Activated CD4-positive, alpha-beta T cell treated with anti-CD3 and anti-CD28 coated beads for 24 hours (primary cell): ENCODE measurements at places on chromosomes 12 and 14.

GRCh38 chr12:79676579-79676978, 14.2 kb downstream of the PAWR start:
- DNase-seq = no peak

GRCh38 chr14:102931580-102932285, 9.3 kb downstream of the AMN start:
- no peak for DNase-seq

DNA sequence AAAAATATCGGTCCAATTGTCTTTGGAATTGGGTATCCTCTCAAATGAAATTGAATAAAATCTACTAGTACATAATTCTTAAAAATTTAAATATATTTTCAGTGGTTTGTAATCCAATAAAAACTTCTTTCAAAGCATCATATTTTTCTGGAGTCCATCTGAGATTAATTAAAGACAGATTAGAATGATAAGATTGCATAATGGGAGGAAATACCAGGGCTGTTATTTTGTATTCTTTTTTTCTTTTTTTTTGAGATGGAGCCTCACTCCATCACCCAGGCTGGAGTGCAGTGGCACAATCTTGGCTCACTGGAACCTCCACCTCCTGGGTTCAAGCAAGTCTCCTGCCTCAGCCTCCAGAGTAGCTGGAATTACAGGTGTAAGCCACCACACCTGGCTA, 103.8 kb downstream of the TMTC3 start:
- no peak for DNase-seq

DNA sequence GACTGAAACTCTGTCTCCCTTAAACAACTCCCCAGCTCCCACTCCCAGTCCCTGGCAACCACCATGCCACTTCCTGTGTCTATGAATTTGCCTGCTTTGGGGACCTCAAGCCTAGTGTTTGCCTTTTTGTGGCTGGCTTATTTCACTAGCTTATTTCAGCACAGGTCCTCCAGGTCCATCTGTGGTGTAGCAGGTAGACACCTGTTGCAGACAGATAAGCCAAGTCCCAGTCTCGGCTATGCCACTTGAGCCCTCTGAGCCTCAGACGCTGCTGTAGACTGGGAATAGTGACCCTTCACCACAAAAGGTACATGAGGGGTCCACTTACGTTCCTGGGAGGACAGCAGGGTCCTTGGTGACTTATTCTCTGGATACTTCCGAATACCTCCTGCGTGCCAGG, 24.4 kb upstream of the KLC1 start:
- no peak for DNase-seq

DNA sequence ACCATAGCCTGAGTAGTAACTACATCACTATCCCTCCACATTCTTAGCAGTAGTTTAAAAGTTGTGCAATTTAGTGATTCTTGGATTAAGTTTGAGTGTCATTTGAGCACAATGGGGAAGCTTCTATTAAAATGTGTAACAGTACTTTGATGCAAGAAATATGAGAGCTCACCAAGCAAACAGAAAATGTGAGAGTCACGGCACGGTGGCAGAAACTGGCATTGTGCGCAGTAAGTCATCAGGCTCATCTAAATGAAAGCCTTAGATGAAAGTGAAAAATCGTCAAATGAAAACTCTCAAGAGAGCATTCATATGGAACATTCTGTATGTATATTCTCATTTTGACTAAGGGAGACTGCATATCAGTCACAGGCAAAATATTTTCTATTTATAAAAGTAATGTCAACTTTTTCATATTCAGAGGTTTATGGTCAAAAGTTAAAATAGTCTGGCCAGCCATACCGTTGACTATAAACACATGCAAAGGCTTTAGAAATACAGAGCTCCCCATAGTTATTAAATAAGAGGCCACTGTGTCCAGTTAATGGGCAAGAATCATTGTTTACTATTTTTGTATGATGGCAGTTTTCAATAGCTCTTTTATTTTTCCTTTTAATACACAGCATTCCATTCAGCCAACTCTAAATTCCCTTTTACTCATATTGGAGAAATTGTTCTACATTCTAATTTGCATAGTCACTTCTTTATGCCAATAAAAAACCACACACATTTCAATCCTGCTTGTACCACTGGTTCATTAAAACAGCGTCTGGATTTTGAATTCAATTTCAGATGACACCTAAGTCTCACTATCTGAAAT, 167.9 kb downstream of the PRKD1 start:
- no peak for DNase-seq

DNA sequence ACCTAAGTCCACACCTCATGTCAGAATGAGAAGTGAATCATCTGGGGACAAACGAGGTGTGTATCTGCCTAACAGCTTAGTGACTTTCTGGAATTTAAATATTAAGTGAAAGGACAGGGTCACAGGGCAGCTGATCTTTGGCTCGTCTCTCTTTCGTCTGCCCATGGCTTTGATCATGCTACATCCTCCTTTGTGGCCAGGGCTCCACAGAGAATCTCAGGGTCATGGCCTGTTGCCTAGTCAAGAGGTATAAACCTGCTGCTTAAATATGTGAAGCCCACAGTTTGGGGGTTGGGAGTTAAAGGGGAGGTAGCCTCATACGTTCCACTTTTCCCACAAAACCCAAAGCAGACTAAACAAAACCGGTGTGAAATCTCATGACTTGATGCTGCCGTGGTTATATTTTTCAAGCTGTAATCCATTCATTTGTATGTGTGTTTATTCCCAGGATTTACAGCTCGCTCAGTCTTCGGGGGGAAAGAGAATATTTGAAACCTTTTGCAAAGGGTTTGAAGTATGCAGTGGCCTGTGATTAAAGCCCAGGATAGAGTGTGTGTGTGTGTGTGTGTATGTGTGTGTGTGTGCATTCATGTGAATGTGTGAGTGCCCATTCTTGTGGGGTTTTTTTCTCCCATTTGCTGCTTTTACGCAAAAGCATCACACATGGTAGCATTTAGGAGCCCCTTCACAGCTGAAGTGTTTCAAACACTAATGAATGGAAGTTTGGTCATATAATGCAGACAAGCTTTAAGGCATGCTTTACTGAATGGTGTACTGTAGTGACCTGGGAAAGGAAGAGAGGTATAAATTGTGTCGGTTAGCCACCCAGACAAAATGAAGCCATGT, 137.1 kb downstream of the HMGA2 start:
- no peak for DNase-seq

DNA sequence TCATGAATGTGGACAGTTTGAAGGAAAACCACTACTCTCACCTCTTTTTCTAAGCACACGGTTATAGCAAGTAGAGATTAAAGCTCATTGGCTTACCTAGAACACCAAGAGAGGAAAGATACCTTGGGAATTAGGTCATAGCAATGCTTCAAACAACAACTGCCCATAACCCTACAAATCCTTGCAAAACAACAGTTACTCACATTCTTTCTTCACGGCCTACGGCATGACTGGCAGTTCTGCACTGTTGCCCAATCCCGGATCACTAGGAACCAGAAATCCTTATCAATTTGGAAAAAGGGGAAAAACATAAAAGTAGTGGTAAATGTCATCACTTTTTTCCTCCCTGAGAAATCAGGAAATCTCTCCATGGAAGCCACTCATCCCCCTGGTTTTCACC, 9.6 kb upstream of the ISM2 start:
- DNase-seq = no peak

- no peak for DNase-seq
Observed at GRCh38 chr12:1632702-1633101, 3.7 kb downstream of the WNT5B start.

DNA sequence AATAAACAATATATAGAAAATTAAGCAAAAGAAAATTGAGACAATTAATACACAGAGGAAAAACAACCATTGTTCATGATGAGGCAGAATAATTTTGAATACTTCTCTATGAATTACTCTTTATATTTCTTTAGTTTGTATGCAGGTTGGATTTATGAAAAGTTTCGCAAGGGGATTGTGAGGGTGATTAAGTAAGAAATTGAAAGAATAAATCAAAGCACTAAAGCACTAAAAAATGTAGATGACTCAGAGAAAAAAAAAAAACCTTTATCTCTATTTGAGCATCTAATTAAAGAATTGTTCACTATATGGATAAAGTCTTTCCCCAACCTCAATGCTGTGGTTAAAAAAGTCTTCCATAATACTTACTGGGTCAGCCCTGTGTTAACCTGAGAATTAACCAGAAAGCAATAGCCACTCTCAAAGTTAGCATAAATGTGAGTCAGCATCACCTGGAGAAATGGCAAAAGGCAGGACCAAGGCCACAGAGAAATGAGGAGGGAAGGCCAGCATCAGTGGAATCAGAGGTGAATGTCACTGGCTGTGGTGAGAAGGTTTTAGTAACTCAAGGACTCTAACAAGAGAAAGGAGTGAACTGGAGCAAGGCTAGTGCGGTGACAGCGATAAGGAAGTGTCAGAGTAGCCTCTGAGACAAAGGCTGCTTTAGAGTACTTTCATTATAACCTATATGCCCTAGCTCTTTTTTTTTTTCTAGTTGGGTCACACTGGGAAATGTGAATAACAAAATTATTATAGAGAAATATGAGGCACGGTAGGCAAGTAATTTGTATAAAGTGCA, 310.4 kb downstream of the KCNC2 start:
- no peak for DNase-seq

DNA sequence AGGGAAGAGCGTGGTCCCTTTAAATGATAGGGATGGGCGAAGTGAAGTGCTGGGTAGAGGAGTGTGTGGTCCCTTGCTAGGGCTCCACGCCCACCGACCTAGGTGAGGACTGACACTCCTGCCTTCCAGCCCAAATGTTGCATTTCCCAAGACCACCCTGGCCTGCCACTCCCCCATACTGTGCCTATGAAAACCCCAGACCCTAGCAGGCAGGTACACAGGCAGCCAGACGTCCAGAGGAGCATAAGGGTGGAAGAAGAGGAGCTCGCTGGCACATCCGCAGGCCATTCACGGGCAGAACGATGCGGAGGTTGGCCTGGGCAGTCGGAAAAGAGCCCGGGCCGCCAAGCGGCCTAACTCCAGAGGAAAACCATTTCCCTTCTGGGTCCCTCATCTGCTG, 817 bp upstream of the IPO8 start:
- no peak for DNase-seq

DNA sequence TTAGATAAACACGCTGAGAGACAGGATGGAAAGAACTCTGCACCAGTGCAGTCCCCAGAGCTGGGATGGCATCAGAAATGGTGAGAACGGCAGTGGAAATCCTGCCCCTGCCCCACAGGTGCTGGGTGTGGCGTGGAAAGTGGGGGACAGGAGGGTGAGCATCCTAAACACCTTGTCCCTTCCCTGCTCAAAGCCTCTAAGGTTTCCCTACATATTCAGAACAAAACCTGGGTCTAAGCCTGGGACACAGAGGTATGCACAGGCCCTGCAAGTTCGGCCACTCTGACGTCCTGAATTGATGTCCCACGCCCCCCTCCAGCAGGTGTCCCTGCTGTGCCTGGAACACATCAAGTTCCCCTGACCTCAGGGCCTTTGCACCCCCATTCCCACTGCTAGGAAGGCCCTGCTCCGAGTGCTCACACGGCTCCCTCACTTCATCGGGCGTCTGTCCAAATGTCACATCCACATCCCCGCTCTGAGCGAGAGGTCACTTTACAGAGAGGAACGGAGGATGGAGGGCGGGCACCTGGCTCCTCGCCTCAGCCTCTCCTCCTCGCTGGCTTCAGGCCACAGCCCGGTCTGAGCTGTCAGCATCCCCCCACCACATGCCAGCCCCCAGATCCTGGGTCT, 38.5 kb upstream of the SFSWAP start:
- DNase-seq = no peak

DNA sequence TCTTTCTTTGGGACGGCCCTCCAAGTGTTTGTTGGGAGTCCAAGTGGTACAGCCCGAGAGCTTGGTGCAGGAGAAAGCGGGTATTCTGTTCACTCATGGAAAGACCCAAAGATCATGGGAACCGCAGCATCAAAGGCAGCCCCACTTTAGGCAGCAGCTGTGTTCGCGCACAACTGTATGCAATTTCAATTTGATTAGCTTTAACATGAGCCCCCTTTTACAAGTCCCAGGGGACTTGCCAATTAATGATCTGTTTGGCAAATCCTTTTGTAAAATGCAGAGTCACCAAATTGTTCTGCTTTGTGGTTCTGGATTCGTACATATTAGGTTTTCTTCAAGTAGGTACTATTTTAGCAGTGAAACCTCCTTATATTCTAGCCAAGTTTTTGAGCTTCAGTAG, 217.7 kb downstream of the AACS start:
- no peak for DNase-seq

DNA sequence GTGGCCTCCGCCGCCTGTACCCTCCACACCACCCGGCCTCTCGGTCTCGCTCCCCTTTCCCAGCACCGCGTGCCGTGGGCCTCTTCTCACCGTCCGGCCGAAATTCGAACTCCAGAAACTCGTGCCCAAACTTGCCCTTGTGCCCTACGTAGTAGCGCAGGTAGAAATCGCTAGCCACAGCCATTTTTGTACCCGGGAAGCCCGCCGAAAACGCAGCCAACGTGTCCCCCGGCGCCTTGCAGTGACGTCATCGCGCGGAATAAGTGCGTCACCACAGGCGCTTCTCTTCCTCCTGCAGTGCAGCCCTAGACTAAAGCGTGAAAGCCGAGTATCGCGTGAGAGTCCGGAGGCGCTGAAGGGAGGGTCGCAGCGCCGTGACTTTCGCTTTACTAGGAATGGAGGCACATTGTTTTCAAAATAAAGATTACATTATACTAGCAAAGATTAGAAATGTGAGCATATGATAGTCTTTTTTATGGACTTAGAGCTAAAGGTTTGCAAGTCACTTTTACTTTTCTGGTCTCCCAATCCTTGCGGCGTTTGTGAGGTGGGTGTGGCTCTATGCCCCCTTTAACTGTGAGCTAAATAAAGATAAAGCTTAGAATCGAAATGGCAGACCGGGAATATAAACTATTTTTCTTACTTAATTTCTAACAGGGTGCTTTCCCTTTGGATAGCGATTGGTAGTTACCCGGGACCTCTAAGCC, at the start of gene MAGOHB:
Gene MAGOHB (minus strand): TSS at position 261 of the 707 bp plus-strand sequence. CDS start 77 bp downstream, at position 184.
- peak; percentile 99 for DNase-seq

DNA sequence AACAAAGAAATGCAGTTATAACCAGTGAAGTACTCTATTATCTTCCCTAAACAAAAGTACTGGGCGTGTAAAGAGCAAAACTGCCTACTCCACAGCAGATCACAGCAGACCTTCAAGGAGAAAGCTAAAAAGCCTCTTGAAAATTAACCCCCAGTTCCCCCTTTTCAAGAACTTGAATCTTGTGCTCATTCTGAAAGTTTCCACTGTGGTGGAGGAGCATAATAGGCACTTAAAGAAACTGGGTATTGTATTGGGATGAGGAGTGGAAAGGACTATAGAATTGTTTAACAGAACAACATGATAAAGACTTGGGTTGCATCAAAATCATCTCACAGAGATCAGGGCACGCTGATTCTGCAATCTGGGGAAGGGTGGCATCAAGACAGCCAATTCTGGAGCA, 51.1 kb downstream of the SLC25A47 start:
- DNase-seq = no peak
